ENCODE measurements at places on chromosomes 7 and 10. TPM values are rescaled to one million over a fixed set of nuclear protein-coding genes. Genes with fewer than 3 reads are reported as not detected.

- H3K27me3 ChIP-seq, result no peaks in the 10 kb centered on the region
- H3K4me1 ChIP-seq, result peaks cover 39% of the 10 kb centered on the region
- H3K4me3 ChIP-seq, result no peak overlapping the region
- peak overlapping the region; percentile 54 for H3K27ac ChIP-seq
- DNase-seq, result peak; percentile 53
- H3K36me3 ChIP-seq, result no peaks in the 10 kb centered on the region
Measured at GRCh38 chr7:77409739-77410547, 6.2 kb downstream of the GSAP start.

DNA sequence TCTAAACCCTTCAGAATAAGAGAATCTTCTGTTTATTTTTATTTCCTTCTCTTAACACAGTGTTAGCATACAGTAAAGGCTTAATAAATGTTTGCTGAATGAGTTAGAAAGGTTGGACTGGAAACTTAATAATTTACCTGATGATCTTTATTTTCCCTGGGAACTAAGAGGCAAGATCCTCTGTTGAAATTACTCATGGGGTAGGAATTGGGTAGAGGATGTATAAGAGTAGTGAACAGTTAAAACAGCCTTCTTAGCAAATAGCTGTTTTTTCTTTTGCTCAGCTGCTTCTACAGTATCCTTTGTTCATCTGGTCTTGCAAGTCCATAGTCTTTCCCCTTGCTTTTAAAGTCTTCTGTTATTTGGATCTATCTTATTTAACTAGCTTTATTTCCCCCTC lies 80.0 kb downstream of the AKAP9 start:
- no peaks in the 10 kb centered on the region for H3K27me3 ChIP-seq
- H3K27ac ChIP-seq, result no peak overlapping the region
- peaks cover 32% of the 10 kb centered on the region for H3K36me3 ChIP-seq
- DNase-seq, result no peak

DNA sequence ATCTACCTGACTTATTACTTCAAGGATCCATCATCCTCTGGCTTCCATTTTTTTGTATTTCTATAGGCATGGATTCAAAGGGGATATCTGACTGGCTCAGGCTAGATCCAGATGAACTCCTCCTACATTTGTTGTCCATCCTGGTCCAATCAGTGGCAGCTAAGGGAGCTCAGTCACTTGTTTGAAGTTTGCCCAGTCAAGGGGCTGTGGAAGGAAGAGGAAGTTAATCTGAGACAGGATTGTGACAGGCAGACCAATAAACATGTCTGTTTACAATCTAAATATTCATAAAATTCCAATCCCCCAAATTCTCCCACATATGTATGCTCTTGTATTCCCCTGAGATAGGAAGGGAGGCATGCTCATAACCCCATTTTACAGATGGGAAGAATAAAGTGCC lies 48.7 kb downstream of the CAV1 start:
- peak overlapping the region; percentile 0 for H3K27ac ChIP-seq
- DNase-seq, result no peak
- no peaks in the 10 kb centered on the region for H3K36me3 ChIP-seq
- peaks cover 37% of the 10 kb centered on the region for H3K4me1 ChIP-seq
- H3K27me3 ChIP-seq, result no peaks in the 10 kb centered on the region

The MEIG1 gene
- 2.0 TPM for total RNA-seq

DNA sequence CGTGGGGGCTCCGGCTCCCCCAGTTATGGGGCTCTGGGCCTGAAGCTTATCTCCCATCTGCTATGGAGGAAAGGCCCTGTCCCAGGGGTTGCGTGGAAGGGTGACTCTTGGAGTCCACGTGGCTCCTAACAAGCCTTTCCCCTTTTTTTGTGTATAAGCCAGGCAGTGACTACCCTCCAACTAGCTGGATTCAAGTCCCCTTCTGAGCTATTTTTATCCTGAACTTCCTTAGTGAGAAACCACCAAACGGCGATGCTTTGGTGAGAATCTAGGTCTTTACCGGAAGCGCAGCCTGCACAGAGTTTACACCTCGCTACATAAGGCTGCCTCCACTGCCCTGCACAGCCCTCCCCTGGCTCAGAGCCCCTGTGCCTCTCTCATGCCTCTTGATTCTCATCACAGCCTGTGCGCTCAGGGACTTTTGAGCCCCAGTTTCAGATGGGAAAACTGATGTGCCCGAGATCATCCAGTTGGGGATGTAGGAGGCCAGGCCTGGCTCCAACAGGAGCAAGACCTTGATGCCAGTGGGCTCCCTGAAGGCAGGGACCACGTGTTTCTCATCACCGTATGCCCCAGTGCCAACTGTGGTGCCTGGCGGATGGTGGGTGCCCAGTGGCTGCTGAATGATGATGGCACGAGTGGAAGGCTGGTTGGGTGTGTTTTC lies 102.3 kb upstream of the PPIF start:
- H3K4me3 ChIP-seq, result no peak overlapping the region
- H3K36me3 ChIP-seq, result no peaks in the 10 kb centered on the region
- no peaks in the 10 kb centered on the region for H3K27me3 ChIP-seq
- peak overlapping the region; percentile 87 for H3K27ac ChIP-seq

The SFTPA2 gene
- 12,565 TPM for total RNA-seq

DNA sequence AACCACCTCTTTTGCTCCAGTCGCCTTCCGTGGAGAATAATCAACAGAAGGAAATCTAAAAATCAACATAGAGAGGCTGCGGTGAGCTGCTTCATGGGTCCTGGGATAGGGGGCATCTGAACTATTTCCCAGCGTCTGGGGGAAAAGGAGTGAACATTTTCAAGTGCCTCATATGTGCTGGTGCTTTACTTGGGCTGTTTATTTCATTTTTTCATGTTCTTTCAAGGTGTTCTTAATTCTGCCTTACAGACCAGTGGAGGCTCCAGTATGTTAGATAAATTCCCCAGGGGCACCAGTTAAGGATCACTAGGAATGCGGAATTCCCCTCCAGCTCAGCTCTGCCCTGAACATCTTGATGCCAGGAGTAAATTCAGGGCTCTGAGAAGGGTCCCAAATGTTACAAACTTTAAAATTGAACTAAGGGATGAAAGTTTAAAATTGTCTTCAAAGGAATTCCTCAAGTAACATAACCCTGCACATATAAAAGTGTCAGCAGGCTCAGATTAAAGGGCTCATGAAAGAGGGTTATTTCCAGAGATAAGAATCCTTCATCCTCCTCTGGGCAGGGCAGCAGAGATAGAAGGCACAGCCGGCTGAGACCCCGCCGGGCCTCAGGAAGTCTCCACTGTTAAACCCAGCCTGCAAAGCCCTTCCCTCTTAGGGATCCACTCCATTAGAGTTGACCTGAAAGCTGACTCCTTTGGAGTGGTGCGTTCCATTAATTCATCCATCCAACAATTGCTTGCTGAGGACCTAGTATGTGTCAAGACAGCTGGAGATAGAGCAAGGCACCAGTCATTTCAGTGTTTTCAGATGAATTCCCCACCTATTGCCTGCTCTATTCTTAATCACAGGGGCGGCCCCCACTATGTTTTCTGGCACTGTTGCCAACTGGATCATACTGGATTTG lies 345.8 kb downstream of the KCNMA1 start:
- H3K27ac ChIP-seq, result no peak overlapping the region
- DNase-seq, result no peak
- H3K27me3 ChIP-seq, result no peaks in the 10 kb centered on the region
- H3K36me3 ChIP-seq, result no peaks in the 10 kb centered on the region
- H3K4me3 ChIP-seq, result no peak overlapping the region
- no peaks in the 10 kb centered on the region for H3K4me1 ChIP-seq

The TMEM229A gene
- total RNA-seq, result not detected

GRCh38 chr7:65988084-65988483 lies 6.1 kb upstream of the GUSB start:
- H3K27me3 ChIP-seq, result no peaks in the 10 kb centered on the region
- H3K27ac ChIP-seq, result no peak overlapping the region
- H3K4me3 ChIP-seq, result no peak overlapping the region
- no peak for DNase-seq
- no peaks in the 10 kb centered on the region for H3K4me1 ChIP-seq
- H3K36me3 ChIP-seq, result no peaks in the 10 kb centered on the region

GRCh38 chr10:99328579-99329303 lies 415 bp upstream of the CNNM1 start:
- peaks cover 9% of the 10 kb centered on the region for H3K27me3 ChIP-seq
- H3K4me1 ChIP-seq, result peaks cover 19% of the 10 kb centered on the region
- H3K27ac ChIP-seq, result no peak overlapping the region
- no peak for DNase-seq
- H3K4me3 ChIP-seq, result peak overlapping the region; percentile 54

DNA sequence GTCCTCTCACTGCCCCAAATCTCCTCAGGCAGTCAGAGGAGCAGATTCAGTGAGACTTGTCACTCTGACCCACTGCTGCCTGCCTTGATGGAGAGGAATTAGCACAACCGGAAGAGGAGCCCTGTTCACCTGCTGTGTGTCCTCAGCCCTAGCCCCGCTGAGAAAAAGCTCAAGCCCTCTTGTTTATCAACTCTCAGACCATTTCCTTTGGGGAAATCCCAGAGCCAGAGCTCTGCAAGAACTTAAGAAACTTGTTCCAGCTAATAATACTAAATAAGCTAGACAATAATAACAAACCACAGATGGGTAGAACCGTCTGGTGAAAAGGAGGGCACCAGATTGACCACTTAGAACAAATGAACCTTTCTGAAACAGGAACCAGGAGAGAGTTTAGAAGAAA lies 37.7 kb upstream of the ITGB1 start:
- H3K36me3 ChIP-seq, result no peaks in the 10 kb centered on the region
- no peak for DNase-seq
- H3K4me3 ChIP-seq, result no peak overlapping the region
- no peaks in the 10 kb centered on the region for H3K27me3 ChIP-seq
- no peak overlapping the region for H3K27ac ChIP-seq
- peaks cover 3% of the 10 kb centered on the region for H3K4me1 ChIP-seq

The ARHGEF35 gene
- total RNA-seq, result 13.2 TPM

- no peaks in the 10 kb centered on the region for H3K27me3 ChIP-seq
- no peaks in the 10 kb centered on the region for H3K4me1 ChIP-seq
- no peak for DNase-seq
Measured at GRCh38 chr7:55260676-55261385, 104.3 kb upstream of the LANCL2 start.

- H3K4me1 ChIP-seq, result no peaks in the 10 kb centered on the region
- no peak for DNase-seq
- no peaks in the 10 kb centered on the region for H3K36me3 ChIP-seq
- no peaks in the 10 kb centered on the region for H3K27me3 ChIP-seq
Measured at GRCh38 chr7:86962623-86963022, 96.8 kb downstream of the ELAPOR2 start.

GRCh38 chr10:77780180-77780579 lies 142.6 kb upstream of the KCNMA1 start:
- H3K4me1 ChIP-seq, result no peaks in the 10 kb centered on the region
- peaks cover 5% of the 10 kb centered on the region for H3K36me3 ChIP-seq
- no peak overlapping the region for H3K27ac ChIP-seq
- no peaks in the 10 kb centered on the region for H3K27me3 ChIP-seq
- no peak overlapping the region for H3K4me3 ChIP-seq

The GSDME gene
- 41.9 TPM for total RNA-seq

The GIMAP2 gene
- total RNA-seq, result 34.0 TPM

DNA sequence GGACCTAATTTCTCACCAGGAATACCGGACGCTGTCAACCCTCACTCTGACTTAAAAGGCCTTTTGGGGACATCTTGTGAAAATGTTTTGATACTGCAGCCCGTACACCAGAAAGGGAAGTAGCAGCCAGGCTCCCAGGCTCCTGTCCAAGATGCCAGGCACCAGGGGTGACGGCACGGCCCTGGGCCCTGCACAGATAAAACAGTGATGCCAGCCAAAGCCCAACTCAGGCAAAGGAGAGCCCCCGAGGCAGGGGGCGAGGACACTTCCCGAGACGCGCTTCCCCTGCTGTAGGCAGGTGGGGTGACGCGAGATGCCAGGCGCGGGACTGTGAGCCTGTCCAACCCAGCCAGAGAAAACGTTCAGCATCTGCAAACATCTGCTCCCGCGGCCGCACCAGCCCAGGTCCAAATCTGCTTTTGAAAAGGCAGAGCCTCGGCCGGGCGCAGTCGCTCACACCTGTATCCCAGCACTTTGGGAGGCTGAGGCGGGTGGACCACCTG lies 15.7 kb downstream of the ZFAND2A start:
- no peaks in the 10 kb centered on the region for H3K4me1 ChIP-seq
- peaks cover 6% of the 10 kb centered on the region for H3K36me3 ChIP-seq
- no peak overlapping the region for H3K27ac ChIP-seq
- DNase-seq, result peak; percentile 56
